ENCODE measurements at places on chromosomes 4 and X. TPM values are rescaled to one million over a fixed set of nuclear protein-coding genes. Genes with fewer than 3 reads are reported as not detected.

The SMR3B gene
- not detected for total RNA-seq

The AVPR2 gene
- total RNA-seq: not detected

The BTK gene
- 33.1 TPM for total RNA-seq

The KIT gene
- total RNA-seq: 0.42 TPM

The FOXR2 gene
- total RNA-seq: not detected

The RASL11B gene
- 0.31 TPM for total RNA-seq

The CETN2 gene
- total RNA-seq: 9.7 TPM

The PABPC1L2B gene
- not detected for total RNA-seq

The PAPSS1 gene
- 16.0 TPM for total RNA-seq

The ZFX gene
- total RNA-seq: 129 TPM

The ADH7 gene
- not detected for total RNA-seq

The CT47C1 gene
- not detected for total RNA-seq

The PCDH18 gene
- total RNA-seq: 0.10 TPM

The OGT gene
- total RNA-seq: 323 TPM

The NUP62CL gene
- total RNA-seq: 2.3 TPM

The CNKSR2 gene
- 15.8 TPM for total RNA-seq

The GLUD2 gene
- 0.84 TPM for total RNA-seq

The CT83 gene
- not detected for total RNA-seq

The SYP gene
- total RNA-seq: 0.42 TPM

The CC2D2A gene
- total RNA-seq: 0.63 TPM

The MAGIX gene
- 0.42 TPM for total RNA-seq

The NAA11 gene
- not detected for total RNA-seq

The ALAS2 gene
- 2.4 TPM for total RNA-seq

The ZBED1 gene
- 20.3 TPM for total RNA-seq

The RWDD4 gene
- total RNA-seq: 9.3 TPM

The RBPJ gene
- 156 TPM for total RNA-seq

The NLRP2B gene
- 0.10 TPM for total RNA-seq

The MED12 gene
- 21.8 TPM for total RNA-seq

The SPANXN2 gene
- total RNA-seq: not detected

The AR gene
- 0.10 TPM for total RNA-seq

The SLC10A4 gene
- total RNA-seq: not detected

The SEPTIN6 gene
- total RNA-seq: 141 TPM

The ELK1 gene
- 19.3 TPM for total RNA-seq

The F8A1 gene
- total RNA-seq: 10.2 TPM

The PAGE2 gene
- not detected for total RNA-seq

The SAGE1 gene
- total RNA-seq: not detected

The NHS gene
- 0.31 TPM for total RNA-seq

The CWH43 gene
- not detected for total RNA-seq

The REELD1 gene
- 0.31 TPM for total RNA-seq

The FAM13A gene
- 7.9 TPM for total RNA-seq

The CPEB2 gene
- total RNA-seq: 20.6 TPM

The F9 gene
- not detected for total RNA-seq

The UGT2B10 gene
- total RNA-seq: not detected

The RPL9 gene
- total RNA-seq: 4,269 TPM

The PABPC5 gene
- total RNA-seq: not detected

The TRO gene
- 0.73 TPM for total RNA-seq

The ARSD gene
- total RNA-seq: 7.3 TPM

The SNX25 gene
- 30.1 TPM for total RNA-seq

The SOWAHB gene
- not detected for total RNA-seq

The MSANTD1 gene
- total RNA-seq: 0.63 TPM

The ARHGAP6 gene
- total RNA-seq: 5.4 TPM

The SHROOM3 gene
- 0.42 TPM for total RNA-seq

The ART3 gene
- total RNA-seq: not detected

Data from mononuclear cell (primary cell).